GM23248 (cell line): ENCODE measurements at places on chromosomes 2 and 18. TPM values are rescaled to one million over a fixed set of nuclear protein-coding genes. Genes with fewer than 3 reads are reported as not detected.

The LYPD1 gene
- total RNA-seq: 0.11 TPM in 1 of 2 replicates, not detected in the other

The SERPINB3 gene
- not detected in 2 replicates for total RNA-seq

The SPDYA gene
- total RNA-seq: not detected in 2 replicates

The C2orf81 gene
- 1.6 and 3.5 TPM in 2 replicates for total RNA-seq

The POTEF gene
- not detected in 2 replicates for total RNA-seq

The LCT gene
- under 0.01 and 0.25 TPM in 2 replicates for total RNA-seq

The GLS gene
- total RNA-seq: 362 and 426 TPM in 2 replicates

The CAPN13 gene
- not detected in 2 replicates for total RNA-seq

The IL37 gene
- total RNA-seq: not detected in 2 replicates

The WNT10A gene
- total RNA-seq: not detected in 2 replicates

The LRRTM4 gene
- total RNA-seq: not detected in 2 replicates

The BBS5 gene
- total RNA-seq: 7.0 and 8.0 TPM in 2 replicates

The RND3 gene
- 244 and 271 TPM in 2 replicates for total RNA-seq

The NT5C1B gene
- total RNA-seq: not detected in 2 replicates

The BMPR2 gene
- 29.7 and 31.3 TPM in 2 replicates for total RNA-seq

The IL36RN gene
- total RNA-seq: not detected in 2 replicates

The GKN2 gene
- not detected in 2 replicates for total RNA-seq

The NGEF gene
- total RNA-seq: 0.43 TPM in 1 of 2 replicates, not detected in the other

The POTEJ gene
- total RNA-seq: not detected in 2 replicates

The VAMP5 gene
- total RNA-seq: 50.3 and 59.0 TPM in 2 replicates

The RIT2 gene
- total RNA-seq: not detected in 2 replicates

The NEU2 gene
- total RNA-seq: not detected in 2 replicates

The CDK15 gene
- 1.3 and 3.2 TPM in 2 replicates for total RNA-seq

The IL36A gene
- not detected in 2 replicates for total RNA-seq

The GALR1 gene
- not detected in 2 replicates for total RNA-seq

The GREB1L gene
- total RNA-seq: 3.0 and 3.3 TPM in 2 replicates

The SOWAHC gene
- total RNA-seq: 43.6 and 46.0 TPM in 2 replicates

The GKN1 gene
- not detected in 2 replicates for total RNA-seq

The STON1 gene
- 4.9 and 5.6 TPM in 2 replicates for total RNA-seq

The SERPINB7 gene
- total RNA-seq: 12.2 and 18.6 TPM in 2 replicates

The PAX3 gene
- not detected in 2 replicates for total RNA-seq

The OSBPL6 gene
- total RNA-seq: 6.3 and 8.9 TPM in 2 replicates

The KIF5C gene
- 0.11 and 0.13 TPM in 2 replicates for total RNA-seq

The FEV gene
- not detected in 2 replicates for total RNA-seq

The SLC9A2 gene
- total RNA-seq: not detected in 2 replicates
